ENCODE measurements at places on chromosomes 3 and 15.
A peak's percentile ranks its signal among the peaks of the same experiment; 100 is the strongest.

DNA sequence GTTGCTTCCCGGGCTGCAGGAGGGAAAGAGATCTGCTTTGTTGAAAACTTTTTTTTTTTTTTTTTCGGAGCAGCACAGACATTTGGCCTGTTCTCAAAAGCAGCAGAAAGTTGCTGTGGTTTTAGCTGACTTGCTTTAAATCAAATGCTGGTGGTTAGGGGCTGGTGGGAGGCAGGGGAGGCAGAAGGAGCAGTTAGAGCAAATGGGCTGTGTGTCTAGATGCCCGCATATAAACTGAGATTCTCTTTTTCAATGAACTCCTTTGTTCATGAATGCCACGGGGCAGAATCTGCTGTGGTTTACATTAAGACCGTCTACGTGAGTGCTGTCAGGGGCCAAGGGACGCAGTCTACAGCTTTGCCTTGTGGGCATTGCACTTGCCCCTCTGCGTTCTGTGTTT, 95.9 kb downstream of the FLNB start:
- no peak for DNase-seq

- no peak for DNase-seq
Measured at GRCh38 chr15:27017168-27017809, 46.3 kb downstream of the GABRG3 start.

DNA sequence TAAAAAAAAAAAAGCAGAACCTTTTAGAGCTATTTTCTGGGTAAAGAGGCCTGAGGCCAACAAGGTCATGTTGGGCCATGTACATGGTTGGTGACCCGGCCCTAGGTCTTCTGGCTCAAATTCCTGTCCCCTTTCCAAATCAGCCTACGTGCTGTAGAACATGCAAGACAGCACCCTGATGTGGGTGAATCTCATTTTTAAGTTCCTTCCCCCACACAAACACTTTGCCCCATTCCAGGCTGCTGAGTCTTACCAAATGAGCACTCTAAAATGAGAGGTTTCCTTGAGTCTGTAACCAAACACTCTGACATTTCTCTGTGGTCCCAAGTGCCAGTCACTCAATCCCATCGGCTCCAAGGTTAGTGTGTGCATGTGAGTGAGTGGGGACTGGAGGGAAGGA, 9.4 kb downstream of the BCL6 start:
- no peak for DNase-seq

GRCh38 chr3:81490541-81491288, 270.7 kb downstream of the GBE1 start:
- peak; percentile 11 for DNase-seq

- DNase-seq, result no peak
Measured at GRCh38 chr3:157119369-157119951, 40.5 kb downstream of the CCNL1 start.

DNA sequence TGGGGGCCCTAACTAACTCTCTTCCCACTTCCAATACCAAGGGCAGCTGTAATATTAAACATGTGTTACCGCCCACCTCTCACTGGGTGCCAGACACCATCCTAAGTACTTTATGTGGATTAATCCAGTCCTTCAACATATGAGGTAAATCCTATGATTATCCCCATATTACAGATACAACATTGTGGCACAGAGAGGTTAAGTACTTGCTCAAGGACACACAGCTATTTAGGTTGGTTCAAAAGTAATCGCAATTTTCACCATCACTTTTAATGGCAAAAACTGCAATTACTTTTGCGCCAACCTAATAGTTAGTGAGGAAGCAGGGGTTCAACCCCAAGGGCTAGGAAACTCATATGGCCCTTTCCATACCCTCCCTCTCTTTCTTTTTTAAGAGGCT, 100.8 kb downstream of the SEMA5B start:
- DNase-seq, result no peak

GRCh38 chr15:83207009-83207659, 489 bp downstream of the HDGFL3 start:
- no peak for DNase-seq

- DNase-seq, result no peak
Measured at GRCh38 chr3:143307613-143308183, 188.1 kb downstream of the CHST2 start.

DNA sequence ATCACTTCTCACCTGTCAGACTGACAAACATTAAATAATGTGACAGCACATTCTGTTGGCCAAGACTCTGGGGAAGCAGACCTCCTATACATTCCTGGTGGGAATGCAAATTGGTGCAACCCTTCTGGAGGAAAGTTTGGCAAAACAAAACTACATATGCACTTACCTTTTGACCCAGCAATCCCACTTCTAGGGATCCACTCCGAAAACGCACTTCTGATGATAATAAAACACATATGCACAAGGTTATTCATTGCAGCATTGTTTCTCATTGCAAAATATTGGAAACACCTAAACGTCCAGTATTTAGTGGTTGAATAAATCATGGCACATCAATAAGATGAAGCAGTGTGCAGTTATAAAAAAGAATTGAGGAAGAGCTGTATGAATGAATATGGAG, 145.5 kb upstream of the ABHD17C start:
- DNase-seq, result no peak

DNA sequence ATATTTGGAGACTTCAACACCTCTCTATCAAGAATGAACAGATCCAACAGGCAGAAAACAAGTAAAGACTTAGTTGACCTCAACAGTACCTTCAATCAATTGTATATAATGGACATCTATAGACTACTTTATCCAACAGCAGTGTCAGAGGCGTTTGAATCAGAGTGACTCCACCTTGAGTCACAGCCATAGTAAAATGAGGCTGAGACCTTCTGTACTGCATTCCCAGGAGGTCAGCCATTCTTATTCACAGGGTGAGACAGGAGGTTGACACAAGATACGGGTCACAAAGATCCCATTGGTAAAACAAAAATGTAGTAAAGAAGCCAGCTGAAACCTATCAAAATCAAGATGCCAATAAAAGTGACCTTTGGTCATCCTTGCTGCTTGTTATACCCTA, 299.8 kb downstream of the CNTN3 start:
- no peak for DNase-seq

DNA sequence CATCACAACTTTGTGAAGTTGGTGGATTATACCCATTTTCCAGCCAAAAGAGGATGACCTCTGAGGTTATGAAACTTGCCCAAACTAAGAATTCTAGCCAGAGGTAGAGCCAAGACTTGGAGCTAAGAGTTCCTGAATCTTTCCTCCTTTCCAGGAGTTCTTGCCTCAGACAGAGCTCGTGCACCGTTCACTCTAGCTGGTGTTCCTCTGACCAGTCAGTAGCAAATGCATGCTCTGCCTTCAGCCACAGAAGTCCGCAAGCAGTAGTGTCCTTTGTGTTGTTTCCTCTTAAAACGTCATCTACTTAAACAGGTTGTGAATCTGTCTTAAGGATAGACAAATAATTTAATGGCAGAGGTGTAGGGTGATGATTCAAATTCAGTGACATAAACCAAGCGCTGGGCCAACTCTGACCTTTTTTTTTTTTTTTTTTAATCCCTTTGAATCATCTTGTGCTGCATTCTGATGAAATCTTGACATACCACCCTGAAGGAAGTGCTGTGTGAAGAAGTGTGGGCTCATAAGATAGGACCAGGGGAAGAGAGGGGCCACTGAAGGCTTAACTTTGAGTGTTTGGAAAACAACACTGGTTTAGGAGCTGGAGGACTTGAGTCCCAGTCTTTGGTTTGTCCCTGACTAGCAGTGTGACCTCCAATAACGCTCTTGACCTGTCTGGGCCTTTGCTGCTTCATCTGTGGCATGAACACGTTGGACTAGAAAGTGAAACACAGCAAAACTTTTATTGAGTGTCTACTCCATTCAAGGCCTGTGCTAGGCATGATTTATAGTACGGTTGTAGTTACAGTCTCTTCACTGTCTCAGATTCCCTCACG, 53.4 kb downstream of the ITPR1 start:
- no peak for DNase-seq

GRCh38 chr3:102714567-102714966, 279.8 kb downstream of the ZPLD1 start:
- no peak for DNase-seq

GRCh38 chr3:104040896-104041295, 1325.8 kb upstream of the ALCAM start:
- DNase-seq, result no peak

DNA sequence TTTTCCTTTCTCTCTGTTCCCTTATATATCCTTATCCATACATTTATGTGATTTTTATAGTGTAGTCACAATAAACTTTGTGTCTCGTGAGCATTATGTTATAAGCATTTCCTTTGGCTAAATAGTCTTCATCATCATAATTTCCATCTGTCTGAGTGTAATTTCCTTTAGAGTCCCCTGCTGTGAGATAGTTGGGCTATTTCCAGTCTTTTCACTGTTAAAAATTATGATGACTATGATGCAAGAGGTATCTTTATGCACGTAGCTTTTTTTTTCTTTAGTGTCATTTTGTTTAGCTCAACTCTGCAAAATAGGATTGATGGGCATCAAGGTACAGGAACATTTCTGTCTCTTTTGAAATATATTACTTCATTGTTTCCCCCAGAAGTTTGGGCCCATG, 26.9 kb upstream of the CA12 start:
- DNase-seq, result no peak

DNA sequence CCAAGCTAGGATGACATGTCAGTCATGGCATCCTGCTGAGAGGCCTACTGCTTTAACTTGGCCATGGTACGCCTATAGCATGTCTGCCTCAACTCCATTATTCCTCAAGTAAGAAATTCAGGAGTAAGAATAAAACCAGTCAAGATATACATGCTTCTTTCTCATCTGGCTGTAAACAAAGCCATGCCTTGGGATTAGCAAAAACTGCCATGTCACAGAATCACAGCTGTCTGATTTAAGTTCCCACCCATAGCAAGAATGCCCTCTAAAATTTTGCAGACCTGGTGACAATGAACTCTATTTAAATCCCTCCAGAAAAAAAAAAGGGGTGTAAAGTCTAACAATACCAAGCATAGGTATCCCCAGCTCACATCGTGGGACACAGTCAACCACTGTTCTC, 55.6 kb upstream of the ACAN start:
- DNase-seq, result no peak

- no peak for DNase-seq
Measured at GRCh38 chr3:8524656-8525399, 23.2 kb downstream of the LMCD1 start.

DNA sequence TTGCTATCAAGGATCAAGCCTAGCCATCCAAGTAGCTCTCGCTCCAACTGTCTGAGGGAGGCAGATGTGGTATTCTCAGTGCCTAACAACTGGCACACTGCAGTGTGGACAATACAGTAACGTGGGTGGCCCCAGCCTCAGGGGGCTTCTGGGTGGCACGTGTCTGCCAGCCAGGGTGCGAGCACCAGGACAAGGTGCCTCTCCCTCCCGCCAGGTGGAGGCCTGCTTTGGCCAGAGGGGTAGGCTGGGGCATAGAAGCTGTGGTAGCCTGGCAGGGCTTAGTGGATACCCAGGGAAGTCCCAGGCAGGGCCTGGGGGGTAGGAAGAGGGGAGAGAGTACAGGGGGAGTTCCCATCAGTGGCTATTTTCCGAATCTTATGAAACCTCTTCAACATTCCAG, 234.0 kb downstream of the PLCL2 start:
- DNase-seq, result no peak

DNA sequence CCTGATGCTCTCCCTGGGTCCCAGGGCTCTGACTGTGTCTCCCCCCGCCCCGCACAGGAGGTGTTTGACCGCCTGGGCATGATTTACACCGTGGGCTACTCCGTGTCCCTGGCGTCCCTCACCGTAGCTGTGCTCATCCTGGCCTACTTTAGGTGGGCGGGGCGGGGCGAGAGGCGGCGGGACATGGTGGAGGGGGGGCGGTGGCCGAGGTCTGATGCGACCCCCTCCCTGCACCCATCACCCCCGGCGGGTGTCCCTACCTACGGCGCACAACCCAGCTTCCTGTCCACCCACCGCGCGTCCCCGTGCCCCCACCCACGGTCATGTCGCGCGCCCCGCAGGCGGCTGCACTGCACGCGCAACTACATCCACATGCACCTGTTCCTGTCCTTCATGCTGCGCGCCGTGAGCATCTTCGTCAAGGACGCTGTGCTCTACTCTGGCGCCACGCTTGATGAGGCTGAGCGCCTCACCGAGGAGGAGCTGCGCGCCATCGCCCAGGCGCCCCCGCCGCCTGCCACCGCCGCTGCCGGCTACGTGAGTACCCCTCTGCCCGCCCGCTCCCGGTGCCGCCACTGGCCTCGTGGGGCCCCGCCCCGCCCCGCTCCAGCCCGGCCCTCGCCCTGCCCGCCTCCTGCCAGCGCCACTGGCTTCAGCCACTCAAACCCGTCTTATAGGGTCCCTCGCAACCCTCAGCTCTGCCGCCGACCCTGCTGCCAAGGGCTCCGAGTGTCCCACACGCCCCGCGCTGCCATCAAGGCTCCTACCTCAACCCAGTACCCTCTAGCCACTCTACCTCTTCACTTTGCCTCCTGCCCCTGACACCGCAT, 21.0 kb downstream of the PTH1R start:
- DNase-seq, result no peak

DNA sequence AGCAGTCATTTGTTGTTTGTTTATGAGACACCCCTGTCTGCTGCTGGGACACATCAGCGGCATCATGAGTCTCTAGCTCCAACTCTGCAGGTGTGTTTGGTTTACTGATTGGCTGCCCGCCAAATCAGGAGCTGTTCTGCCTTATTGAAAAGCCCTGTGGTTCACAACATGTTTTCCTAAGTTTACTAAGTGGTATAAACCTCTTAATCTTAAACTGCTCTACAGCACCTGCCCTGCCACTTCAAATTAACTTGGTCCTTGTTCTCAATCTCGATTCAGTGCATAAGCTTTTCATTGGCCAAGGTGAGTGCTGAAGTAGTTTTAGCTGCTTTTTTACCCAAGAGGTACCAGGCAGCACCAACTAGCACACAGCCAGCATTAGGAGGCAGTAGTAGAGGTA, 77.8 kb upstream of the WDR72 start:
- no peak for DNase-seq

DNA sequence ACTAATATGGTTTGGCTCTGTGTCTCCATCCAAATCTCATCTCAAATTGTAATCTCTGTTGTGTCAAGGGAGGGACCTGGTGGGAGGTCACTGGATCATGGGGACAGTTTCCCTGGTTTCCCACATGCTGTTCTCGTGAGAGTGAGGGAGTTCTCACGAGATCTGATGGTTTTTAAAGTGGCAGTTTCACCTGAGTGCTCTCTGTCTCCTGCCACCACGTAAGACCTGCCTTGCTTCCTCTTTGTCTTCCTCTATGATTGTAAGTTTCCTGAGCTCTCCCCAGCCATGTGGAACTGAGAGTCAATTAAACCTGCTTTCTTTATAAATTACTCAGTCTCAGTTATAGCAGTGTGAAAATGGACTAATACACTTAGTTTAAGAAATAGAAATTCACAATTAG, 228.9 kb downstream of the CD47 start:
- no peak for DNase-seq

All from GM18507 (cell line).